Occipital lobe (tissue), 3 donors: ENCODE measurements at places on chromosomes 3 and 15. TPM values are rescaled to one million over a fixed set of nuclear protein-coding genes. Genes with fewer than 3 reads are reported as not detected.

GRCh38 chr3:23867400-23867799 is 49.4 kb downstream of the NKIRAS1 start:
- no peak for DNase-seq

Gene RASGRP1
- 20.4 TPM for total RNA-seq

GRCh38 chr15:42160136-42160535 is 3.7 kb upstream of the PLA2G4F start:
- no peak for DNase-seq

- DNase-seq, result no peak
These were observed 47.3 kb upstream of the IL12A start for GRCh38 chr3:159941038-159942000.

Gene FETUB
- total RNA-seq, result not detected

Gene SLC28A2
- total RNA-seq, result not detected

DNA sequence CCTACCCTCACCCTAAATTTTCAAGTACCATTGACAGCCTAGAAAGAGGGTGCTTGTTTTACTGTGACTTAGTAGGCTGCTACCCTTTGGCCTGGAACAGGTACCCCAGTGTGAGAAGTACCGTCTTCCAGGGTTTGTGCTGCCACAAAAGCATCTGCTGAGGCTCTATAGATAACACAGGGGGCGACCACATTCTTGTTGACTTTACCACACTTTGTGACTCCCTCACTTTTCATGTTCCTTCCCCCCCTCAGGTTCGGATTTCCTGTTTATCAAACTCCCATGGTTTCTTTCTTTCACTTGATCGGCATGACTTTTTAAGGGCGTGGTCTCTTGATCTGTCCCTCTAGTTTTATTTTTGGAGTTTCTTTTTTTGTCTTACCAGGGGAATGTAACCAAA is 23.5 kb downstream of the EXOG start:
- DNase-seq, result no peak

GRCh38 chr15:60400944-60401343 is 3.2 kb upstream of the ANXA2 start:
- no peak for DNase-seq
